ENCODE measurements at places on chromosomes 3 and 15.

- DNase-seq, result no peak
Measured at GRCh38 chr3:178714925-178715832, 178.9 kb downstream of the KCNMB2 start.

GRCh38 chr3:119571230-119571629 lies 8.1 kb upstream of the ADPRH start:
- DNase-seq, result no peak

DNA sequence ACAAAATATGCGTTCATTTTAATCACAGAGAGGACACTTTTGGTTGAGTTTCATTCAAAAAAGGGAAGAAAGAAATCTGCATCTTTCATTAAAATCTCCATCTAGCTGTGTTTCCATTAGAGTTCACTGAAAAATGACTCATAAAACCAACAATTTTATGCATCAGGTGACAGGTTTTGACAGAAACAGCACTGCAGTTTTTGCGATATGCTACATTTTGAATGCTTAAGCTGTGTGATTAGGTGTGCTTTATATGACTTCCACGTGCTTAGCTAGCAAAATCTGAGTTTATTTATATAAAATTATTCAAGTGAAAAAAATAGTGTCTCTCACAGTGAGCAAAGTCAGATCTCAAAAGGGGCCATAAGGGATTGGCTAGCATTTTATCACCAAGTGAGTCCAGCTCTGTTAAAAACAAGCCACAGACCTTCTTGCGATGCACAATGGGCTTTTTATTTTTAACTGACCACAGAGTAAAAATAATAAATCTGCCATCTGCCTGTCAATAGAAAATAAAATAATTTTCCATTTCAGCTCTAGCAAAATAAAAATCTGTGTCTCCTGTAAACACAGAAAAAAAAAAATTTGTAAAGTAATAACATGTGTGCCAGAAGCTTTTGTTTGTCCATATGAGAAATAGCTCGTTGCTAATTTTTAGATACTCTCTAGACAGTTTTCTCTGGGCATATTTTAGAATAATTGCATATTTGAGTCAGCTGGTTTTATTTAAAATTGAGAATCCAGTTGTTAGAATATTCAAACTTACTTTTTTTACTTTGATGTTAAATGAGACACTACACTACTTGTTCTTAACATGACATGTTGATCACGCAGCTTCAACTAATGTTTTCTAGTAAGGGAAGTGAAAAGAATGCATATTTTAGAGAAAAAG lies 409.8 kb downstream of the ROBO2 start:
- DNase-seq, result no peak

DNA sequence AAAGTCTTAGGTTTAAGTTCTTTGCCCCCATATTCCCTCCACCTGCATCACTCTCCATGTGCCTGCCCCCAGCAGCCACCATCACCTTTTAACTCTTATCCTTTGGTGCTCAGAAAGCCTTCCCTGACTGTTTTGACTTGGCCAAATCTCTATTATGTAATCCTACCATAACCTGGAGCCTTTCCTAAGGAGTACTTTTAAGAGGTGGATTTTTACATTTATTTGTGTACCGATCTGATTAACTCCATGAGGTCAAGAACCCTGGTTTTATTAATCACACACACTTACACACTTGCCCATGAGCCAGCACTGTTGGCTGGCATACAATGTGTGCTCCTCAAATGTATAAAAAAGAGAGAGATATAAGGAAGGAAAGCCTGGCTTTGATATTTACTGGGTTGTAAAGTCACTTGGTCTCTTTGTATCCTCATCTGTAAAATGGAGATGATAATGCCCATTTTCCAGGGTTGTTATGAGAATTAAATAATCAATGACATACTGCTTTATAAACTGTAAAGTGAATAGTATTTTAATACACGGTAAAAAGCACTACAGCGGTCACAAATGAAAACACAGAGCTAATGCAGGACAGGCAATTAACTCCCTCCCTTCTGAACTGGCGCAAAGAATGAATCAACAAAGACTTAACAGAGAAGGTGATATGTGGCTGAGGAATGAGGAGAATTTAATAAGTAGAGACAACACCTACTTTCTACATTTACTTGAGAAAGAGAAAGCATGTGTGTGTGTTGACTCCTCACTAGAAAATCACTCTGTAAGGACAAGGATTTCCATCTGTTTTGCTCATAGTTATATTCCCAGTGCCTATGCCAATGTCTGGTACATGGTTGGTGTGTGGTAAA lies 45.4 kb downstream of the ATP13A4 start:
- DNase-seq, result no peak

DNA sequence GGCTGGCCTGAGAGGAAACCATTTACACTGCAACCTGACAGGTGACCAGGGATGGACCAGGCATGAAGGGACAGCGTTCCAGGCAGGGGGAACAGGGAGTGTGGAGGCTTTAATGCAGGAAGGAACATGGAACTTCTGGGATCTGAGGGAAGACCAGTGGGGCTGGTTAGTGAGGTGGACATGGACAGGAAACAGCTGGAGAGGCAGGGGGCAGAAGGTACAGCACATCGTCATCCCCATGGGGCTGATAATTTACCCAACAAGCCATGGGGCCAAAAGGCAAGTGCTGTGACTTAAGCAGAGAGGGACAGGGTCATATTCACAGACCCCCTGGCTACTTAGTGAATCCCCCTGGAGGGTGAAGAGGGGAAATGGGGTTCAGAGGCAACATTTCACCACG lies 77.0 kb upstream of the LARS2 start:
- no peak for DNase-seq

DNA sequence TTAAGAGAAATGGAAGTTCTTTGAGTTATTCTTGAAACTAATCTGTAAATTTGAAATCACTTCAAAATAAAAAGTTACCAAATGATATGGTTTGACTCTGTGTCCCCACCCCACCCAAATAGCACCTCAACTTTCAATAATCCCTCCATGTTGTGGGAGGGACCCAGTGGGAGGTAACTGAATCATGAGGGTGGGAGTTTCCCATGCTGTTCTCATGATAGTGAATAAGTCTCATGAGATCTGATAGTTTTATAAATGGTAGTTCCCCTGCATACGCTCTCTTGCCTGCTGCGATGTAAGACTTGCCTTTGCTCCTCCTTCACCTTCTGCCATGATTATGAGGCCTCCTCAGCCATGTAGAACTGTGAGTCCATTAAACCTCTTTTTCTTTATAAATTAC lies 690.7 kb upstream of the ZNF385D start:
- no peak for DNase-seq

GRCh38 chr15:101382544-101382943 lies 87.5 kb upstream of the SNRPA1 start:
- no peak for DNase-seq

DNA sequence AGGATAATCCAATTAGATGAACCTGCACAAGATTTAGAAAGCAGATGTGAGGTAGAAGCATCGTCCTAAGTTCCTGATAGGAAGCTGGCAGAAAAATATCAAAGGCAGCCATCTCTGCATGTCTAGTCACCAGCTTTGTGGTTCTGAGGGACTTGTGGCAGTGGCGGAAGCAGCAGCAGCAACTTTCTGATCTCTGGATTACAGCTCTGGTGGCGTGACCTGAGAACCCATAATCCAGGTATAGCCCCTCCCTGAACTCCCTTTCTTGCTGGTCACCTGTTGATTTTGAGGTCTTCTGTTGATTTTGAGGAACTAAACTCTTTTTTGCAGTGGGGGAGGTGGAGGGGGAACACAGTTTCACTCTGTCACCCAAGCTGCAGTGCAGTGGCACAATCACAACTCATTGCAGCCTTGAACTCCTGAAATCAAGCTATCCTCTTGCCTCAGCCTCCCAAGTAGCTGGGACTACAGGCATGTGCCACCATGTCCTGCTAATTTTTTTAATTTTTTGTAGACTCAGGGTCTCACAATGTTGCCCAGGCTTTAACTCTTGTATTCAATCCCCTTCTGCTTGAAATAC lies 7.9 kb downstream of the FSIP1 start:
- no peak for DNase-seq

- no peak for DNase-seq
Measured at GRCh38 chr3:138800248-138800647, 34.5 kb downstream of the PIK3CB start.

- no peak for DNase-seq
Measured at GRCh38 chr3:81048058-81048665, 713.3 kb downstream of the GBE1 start.

DNA sequence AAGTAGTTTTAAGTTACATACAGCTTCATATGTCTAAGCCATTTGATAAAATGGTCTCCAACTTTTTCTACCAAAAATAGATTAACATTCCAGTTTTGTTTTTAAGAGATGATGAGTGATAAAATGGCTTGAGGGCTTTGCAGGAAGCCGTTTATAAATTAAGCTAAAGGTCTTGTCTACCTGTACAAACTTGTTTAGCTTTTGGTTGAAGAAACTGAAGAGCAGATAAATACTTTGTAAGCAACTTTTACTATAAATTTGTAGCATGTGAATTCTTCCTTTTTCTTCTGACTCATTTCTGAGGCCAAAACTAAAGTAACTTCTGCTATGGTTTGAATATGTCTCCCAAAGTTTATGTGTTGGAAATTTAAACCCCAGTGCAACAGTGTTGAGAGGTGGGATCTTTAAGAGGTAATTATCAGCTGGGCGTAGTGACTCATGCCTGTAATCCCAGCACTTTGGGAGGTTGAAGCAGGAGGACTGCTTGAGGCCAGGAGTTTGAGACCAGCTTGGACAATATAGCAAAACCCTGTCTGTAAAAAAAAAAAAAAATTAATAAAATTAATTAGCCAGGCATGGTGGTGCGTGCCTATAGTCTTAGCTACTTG lies 8.2 kb upstream of the NEDD4 start:
- no peak for DNase-seq

- no peak for DNase-seq
Measured at GRCh38 chr3:18732474-18732873, 307.3 kb upstream of the SATB1 start.

DNA sequence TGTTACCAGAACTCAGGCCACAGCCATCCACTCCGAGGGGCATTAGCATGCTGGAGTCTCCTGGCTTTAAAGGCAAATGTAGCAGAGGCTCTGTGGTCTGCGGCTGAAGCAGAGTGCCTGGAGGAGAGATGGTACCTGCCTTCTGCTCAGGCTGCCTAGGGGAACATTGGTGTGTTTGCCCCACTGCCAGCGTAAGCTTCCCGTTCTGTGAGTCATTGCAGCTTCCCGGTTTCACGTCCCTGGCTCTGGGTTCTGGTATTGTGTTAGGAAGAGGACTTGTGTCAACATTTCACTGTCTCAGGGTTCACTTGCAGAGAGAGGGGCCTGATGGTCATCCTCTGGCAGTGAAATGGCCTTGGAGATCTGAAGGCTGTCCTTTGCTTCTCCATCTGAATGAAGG lies 1.8 kb downstream of the GASK1A start:
- no peak for DNase-seq

- DNase-seq, result no peak
Measured at GRCh38 chr15:38593524-38593923, 28.9 kb upstream of the RASGRP1 start.

GRCh38 chr15:68699881-68700454 lies 120.7 kb downstream of the ANP32A start:
- no peak for DNase-seq
